ENCODE measurements at places on chromosomes 12 and 14. TPM values are rescaled to one million over a fixed set of nuclear protein-coding genes. Genes with fewer than 3 reads are reported as not detected.

The TSHR gene
- not detected for polyA plus RNA-seq

The NPFF gene
- polyA plus RNA-seq: 0.79 TPM

The EGLN3 gene
- not detected for polyA plus RNA-seq

GRCh38 chr12:86193931-86194330 is 62.3 kb downstream of the MGAT4C start:
- DNase-seq: no peak

- DNase-seq: no peak
Measured at GRCh38 chr12:6235906-6236640, 35.9 kb downstream of the CD9 start.

DNA sequence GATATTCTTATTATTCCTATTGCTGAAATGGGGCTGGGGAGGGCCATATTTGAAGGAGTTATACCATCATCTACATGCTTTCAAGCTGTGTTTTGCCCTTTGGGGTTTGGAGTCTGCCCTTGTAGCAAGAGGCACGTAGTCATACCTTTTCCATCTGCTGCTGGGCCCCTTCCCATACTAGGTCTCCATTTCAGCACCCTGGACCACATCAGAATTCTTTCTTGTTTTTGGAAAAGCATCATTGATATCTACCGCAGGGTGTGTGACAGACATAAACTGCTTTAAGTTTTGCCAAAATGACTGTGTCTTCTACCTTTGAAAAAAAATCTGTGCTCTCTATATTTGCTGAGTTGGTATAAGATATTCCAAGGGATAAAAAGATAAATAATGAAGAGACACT is 12.3 kb upstream of the DUSP6 start:
- no peak for DNase-seq
